ENCODE measurements at places on chromosomes 5 and 9.

DNA sequence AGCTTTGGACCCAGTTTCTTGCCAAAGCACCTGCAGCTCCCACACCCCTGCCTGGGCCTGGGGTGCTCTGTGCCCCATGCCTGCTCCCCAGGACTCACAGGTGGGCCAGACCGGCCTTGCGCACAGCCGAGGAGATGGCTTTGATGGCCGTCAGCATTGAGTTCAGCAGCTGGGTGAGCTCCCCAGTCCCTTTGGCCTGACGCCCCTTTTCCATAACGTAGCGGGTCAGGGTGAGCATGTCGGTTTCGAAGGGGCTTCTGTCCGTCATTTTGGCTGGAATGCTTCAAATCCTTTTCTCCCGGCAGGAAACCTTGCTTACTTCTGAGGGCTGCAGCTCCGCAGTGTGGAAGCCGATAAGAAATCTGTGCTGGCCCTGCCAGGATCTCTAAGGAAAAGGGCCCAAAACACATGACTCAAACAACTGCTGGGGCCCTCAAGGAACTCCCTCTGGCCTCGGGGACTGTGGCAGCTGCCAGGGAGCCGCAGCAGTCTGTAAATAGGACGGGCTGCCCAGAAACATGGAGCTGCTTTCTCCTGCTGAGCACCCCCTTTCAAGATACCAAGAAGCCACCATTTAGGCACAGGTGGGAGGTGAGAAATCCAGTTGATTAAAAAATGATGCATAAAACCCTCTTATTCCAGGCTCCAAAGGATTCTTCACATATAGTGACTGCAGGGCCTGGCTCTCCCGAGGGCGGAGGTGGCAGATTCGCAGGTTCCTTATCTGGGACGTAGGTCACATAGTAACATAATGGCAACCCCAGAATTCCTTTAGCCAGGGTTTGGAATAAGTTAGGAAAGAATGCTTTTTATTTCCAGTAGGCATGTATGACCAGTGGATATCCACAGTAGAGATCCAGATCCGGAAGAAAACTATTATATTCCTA is at the start of gene FBP2:
FBP2 (minus strand) TSS at position 366 of the 887 bp plus-strand sequence; CDS start at position 268, 98 bp downstream.
- no peak for DNase-seq

DNA sequence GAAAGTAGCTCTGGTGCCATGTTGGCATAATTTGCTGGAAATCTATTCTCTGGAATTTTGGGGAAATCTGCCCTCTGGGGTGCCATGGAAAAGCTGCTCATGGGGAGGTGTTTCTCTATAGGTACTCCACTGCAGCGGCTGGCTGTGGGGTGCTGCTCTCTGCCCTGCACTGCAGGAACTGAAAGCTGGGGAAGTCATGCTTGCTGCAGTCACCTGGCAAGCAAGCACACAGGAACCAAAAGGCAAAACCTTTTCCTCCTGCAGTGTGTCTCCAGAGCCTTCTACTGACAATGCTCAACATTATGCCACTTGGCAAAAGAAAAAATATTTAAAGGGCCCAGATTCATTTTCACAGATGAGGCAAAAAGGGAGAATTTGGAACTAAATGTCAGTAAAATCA is 25.8 kb upstream of the CARNMT1 start:
- DNase-seq, result peak; percentile 53

DNA sequence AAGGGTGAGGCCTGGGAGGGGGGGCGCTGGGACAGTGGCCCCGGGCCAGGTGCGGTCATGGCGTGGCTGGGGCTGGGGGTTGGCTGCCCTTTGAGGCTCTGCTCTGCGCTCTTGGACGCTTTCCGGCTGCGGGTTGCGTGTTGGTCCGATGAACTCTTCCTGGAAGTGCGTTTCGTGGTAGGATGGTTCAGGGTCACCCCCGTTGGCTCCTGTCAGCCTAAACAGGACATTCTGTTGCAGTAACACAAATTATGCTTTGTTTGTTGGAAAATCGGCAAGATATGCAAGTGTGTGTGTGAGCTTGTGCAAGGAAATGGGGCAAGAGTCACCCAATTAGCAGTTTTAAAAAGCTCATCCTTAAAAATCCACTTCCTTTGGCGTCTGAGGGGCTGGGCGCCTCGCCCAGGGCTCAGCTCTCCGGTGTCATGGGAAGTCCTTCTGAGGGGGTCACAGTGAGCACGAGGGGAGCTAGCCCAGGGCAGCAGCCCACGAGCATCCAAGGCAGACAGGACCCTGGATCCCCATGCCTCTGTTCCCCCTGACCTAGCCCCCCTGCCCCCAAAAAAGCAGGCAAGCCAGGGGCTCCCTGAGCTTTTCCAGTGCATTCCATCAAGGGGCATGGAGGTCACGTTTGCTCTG is 22.2 kb upstream of the RNU6ATAC start:
- DNase-seq, result no peak

DNA sequence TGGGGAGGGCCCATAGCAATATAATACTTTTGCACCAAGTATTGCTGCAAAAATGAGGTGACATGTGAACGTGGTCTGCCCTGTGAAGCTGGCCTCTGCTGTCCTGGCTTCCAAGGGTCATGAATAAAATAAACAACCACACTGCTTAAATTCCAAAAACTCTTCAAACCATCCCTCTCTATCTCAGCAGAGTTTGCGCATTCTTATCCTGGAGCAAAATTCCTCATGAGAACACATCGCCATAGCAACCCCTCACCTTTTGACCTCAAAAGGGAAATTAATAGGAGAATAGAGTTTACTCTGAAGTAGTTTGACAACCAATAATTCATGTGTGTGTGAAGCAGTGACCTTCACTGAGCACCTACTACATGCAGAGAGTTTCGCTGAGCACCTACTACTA is 342.9 kb downstream of the SPOCK1 start:
- DNase-seq, result no peak

DNA sequence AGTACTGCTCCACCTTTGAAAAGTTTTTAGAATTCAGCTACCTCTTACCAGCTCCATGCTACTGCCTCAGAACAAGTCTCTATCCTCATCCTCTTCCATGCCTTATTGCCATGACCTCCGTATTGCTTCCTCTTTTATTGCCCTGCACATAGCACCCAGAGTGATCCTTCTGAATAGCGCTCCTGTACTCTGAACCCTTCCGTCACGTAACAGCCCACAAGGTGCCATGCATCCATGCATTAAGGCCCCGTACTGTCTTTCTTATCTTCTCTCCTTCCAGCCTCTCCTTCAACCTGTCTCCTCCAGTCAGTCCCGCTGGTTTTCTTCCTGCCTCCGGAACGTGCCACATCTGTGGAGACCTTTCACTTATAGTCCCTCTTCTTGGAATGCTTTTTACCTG is 273.3 kb upstream of the SEMA6A start:
- no peak for DNase-seq

GRCh38 chr5:85266692-85267091 is 882.0 kb upstream of the EDIL3 start:
- DNase-seq, result no peak

GRCh38 chr9:81031422-81032029 is 657.8 kb downstream of the TLE1 start:
- no peak for DNase-seq

DNA sequence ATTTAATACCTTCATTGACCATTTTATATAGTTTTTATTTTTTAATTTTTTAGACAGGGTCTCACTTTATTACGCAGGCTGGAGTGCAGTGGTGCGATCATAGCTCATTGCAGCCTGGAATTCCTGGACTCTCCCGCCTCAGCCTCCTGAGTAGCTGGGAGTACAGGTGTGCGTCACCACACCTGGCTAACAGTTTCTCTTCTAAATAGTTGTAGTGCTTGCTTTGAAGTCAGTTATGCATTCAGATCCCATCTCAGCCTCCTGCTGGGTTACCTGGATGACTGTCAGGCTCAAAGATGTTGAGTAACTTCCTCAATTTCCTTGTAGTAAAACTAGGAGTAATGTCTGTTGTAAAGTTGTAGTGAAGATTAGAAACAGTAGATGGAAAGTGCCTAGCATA is 21.4 kb downstream of the SNX18 start:
- DNase-seq, result no peak

DNA sequence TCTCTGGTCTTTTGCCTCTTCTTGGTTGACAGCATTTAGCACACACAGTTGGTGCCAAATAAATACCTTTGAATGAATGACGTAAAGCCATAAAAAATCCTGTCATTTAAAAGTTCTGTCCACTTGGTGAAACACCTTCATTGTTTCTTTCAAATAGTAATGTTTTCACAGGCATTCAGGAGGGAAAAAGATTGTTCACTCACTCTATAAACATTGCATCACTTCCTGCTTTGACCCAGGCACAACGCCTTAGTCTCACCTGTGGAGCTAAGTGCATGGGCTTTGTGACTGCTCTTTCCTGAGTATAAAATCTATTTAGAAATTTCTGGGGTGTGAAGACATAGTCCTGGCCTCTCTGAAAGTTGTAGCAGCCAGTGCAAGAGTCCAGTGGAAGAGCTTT is 88.9 kb upstream of the CXCL14 start:
- DNase-seq, result no peak

DNA sequence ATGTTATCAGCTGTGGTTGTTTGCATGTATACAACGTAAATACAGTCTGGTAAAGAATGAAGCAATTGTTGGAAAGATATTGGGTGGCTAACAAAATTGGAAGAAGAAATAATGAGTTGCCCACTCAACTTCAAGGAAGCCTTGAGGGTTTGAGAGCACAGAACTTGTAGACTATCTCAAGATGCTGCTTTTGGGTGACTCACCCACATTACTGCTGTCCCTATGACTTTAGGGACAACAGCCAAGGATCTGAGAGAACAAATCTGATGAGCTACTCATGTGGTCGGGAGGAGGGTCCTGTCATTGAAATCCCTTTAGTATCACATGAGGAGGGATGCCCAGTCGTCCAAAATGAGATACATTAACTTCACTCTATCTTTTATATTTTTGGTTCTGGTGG is 261.8 kb downstream of the GAS1 start:
- DNase-seq, result no peak

- no peak for DNase-seq
Observed at GRCh38 chr9:118109542-118109941, 405.3 kb downstream of the TLR4 start.

- DNase-seq, result no peak
Observed at GRCh38 chr5:77867194-77867691, 91.1 kb upstream of the TBCA start.

Data from GM12865 (cell line).